ENCODE measurements at places on chromosomes 1 and 21. TPM values are rescaled to one million over a fixed set of nuclear protein-coding genes. Genes with fewer than 3 reads are reported as not detected.
A peak's percentile ranks its signal among the peaks of the same experiment; 100 is the strongest.

The JMJD4 gene
- polyA plus RNA-seq, result 11.5 TPM

The IVL gene
- polyA plus RNA-seq, result not detected

- no peak for DNase-seq
These were observed 357.4 kb upstream of the PLXNA2 start for GRCh38 chr1:208601561-208601960.

DNA sequence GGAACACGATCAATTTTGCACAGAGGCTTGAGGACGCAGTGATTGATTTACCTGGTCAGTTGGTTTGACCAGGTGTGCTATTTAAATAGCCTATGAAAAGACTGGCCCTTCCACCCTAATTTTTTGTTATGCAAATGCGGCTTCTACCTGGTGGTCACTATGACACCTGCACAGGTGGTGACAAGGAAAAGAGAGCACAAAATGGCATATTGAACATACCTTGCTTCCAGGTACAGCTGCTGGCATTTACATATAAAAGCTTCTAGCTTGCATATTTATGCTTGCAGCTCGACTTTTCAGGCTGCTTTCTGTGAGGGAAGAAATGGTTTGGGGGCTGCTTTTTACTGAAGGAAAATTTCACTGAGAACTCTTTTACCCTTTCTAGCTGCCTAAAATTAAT is 15.3 kb upstream of the FMO4 start:
- DNase-seq, result peak; percentile 85

GRCh38 chr1:245181158-245181517 is 26.4 kb downstream of the KIF26B start:
- DNase-seq, result peak; percentile 25

The FNDC5 gene
- 0.28 TPM for polyA plus RNA-seq

The MAP10 gene
- 2.3 TPM for polyA plus RNA-seq

GRCh38 chr1:8365661-8366362 is 47.9 kb downstream of the SLC45A1 start:
- DNase-seq, result no peak

DNA sequence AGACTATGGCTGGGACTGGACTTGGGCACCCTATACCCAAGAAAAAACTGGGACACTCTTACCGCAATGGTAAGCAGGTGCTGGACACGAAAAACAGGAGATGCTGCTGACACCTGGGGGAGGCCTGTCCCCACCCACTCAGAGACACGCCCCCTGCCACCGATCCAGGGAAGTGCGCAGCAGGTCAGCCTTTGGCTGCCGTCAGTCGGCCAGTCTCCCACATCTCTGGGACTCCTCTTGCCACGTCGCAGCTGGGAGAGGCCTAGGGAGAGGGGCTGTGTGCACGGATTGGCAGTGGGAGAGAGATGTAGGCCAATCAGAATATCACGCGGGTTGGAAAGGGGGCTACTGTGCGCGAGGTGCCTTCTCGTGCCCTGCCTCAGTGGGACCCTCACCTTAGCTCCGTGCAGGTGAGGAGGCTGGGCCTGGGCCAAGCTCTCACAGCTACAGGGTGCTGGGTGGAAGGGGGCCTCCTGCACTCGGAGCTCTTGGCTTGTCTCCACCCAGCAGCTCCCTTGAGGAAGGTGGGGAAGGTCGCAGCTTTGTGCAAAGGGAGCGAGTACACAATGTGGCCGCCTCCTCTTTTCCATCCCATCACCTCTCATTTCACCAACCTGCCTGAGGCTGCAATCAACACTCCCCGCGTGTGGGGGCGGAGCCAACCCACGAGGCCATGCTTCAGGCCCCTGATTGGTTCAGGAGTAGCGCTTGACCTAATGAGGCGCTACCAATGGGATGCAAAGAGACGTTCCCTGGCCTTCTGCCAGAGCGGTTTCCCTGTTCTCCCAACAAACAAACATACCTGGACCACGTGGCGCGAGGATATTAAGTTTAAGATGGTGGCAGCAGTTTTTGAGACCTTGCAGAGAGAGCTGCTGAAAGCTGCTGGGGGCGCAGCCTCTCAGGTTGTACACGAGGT is 25.7 kb upstream of the LDLRAP1 start:
- DNase-seq, result peak; percentile 89

GRCh38 chr21:29943885-29944284 is 4.1 kb upstream of the GRIK1 start:
- DNase-seq, result peak; percentile 30

The ALG14 gene
- 4.1 TPM for polyA plus RNA-seq

The UBIAD1 gene
- 13.7 TPM for polyA plus RNA-seq

DNA sequence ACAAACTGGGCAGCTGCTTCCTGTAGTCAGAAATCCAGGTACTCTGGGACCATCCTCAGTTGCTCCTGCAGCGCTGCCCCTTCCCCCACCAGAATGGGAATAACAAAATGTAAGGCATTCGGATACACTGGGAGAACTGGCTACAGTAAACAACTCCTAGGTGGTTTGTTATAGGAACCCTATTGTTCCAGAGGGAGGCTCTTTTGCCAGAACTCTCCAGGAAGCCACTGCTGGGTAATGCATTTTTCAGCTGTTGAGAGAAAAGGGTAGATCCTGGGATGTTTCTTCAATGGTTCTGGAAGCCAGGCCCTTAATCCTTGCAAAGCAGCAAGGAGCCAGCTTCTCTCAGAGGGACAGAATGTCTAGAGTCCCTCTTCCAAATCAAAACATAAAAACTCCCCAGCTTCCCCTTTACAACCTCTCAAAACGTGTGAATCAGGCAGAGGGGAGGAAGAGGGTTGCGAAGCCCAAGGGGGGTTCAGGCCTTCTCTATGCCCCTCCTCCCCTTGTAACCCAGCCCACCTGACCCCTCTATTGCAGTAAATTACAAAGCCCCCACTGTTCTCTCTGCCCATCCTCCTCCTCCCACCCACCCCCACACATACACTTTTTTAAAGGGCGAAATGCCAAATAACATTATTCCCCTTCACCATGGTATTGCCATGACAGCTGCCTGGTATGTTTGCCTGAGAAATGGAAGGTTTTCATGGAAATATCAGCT is 29.1 kb downstream of the PLPP3 start:
- peak; percentile 92 for DNase-seq

DNA sequence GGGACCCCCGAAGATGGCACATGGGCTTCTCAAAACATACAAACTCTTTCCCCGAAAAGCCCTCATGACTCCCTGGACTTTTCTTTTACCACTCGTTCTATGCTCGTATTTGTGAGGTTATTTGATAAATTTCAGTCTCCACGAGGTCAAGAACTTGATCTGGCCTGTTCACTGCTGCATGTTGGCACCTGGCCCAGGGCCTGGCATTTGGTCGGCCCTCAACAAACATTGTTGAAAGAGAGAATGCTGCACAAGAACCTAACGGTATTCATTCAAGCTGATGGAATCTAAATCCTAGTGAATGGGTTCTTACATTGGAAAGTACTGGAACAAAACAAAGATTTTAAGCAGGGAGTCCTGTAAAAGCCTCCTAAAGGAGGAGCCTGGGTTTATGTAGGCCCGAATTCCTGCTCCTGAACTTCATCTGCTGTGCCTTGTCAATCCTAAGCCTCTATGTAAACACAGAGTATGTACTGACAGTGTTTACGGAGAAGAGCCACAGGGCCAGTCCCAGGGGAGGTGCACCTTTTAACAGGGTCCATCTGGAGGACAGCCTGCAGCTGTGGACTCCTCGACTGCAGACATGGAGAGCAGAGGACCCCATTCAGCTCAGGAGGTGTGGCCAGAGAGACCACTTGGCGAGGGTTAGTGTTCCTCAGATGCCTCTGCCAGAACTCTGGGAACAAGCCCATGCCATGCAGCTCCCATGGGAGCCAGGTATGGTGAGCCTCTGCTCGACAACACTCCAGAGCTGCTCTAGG is 46.9 kb downstream of the L1TD1 start:
- no peak for DNase-seq

DNA sequence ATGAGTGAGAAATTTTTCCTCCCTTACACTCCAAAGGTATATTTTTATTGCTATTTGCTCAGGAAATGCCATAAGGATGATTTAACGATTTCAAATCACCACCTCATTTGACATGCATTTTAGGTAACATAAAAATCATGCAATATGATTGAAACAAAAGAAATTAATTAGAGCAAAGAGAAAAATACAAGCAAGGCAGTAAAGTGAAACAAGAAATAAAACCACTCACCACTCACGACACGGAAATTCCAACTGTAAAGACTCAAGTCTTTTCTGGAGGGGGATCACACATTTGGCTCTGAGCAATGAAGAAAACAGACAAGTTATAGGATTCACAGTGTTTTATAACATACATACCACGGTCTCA is 86.8 kb upstream of the ARHGAP29 start:
- no peak for DNase-seq

- no peak for DNase-seq
These were observed 123.4 kb upstream of the CSF3R start for GRCh38 chr1:36605942-36606640.

DNA sequence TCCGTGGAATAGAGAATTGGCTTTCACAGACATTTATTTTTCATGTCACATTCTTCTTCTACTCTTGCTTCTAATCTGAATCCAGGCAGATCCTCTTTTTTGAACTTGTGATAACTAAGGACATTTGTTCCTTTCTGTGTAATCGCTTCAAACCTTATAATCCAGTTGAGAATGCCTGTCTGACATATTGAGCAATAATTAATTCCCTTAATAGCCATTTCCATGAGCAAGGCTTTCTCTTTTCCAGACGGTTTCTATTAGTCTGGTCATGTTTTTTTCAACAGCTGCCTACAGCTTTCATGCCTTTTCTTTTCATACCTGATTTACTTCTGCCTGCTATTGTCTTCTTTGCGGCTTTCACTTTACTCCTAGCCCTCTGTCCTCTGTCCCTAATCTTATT is 163.4 kb downstream of the CYYR1 start:
- DNase-seq, result no peak
